ENCODE measurements at places on chromosomes 12 and 14.

DNA sequence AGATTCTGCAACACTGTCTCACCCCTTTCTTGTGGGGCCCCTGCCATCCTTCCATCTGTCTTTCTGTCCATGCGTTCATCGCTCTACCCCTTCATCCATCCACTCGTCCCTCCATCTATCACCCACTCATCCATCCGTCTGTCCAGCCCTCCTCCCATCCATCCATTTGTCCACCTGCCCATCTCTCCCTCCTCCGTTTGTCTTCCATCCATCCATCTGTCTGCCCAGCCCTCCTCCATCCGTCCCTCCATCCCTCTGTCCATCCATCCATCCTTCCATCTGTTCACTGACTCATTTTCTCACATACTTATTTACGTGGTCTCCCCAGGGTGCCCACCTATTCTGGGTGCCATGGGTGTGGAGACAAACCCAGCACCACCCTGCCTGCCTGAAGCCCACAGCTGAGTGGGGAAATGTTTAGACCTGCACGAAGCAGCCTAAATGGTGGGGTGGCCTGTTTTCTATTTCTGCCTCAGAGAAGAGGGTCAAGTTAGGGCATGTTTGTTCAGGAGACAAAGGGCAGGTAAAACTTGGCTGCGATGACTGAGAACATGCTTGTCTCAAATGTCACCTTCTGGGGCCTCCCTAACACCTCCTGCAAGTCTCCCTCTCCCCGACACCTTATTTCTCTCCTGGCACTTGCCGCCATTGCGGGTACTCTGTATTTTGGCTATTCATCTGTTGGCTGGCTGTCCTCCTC lies 2.8 kb upstream of the SLC25A47 start:
- no peak for DNase-seq

DNA sequence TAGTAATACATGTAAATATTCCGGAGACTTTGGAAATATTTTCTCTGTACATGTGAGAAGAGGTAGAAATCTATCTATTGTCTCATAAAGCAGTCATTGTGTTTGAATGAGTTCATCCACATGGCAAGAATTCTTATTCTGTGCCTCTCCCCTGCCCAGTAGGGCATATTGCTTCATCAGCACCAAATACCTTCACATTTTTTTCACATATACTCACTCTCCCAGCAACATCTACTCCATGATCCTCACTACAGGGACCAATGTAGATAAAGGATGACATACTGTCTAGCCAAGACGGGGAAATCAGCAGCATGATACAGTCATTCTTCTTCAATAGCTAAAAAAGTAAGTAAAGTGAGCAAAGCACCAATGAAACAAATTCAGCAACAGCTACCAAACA lies 1.3 kb upstream of the TAS2R14 start:
- no peak for DNase-seq

- no peak for DNase-seq
Measured at GRCh38 chr12:77099799-77100198, 34.4 kb upstream of the E2F7 start.

DNA sequence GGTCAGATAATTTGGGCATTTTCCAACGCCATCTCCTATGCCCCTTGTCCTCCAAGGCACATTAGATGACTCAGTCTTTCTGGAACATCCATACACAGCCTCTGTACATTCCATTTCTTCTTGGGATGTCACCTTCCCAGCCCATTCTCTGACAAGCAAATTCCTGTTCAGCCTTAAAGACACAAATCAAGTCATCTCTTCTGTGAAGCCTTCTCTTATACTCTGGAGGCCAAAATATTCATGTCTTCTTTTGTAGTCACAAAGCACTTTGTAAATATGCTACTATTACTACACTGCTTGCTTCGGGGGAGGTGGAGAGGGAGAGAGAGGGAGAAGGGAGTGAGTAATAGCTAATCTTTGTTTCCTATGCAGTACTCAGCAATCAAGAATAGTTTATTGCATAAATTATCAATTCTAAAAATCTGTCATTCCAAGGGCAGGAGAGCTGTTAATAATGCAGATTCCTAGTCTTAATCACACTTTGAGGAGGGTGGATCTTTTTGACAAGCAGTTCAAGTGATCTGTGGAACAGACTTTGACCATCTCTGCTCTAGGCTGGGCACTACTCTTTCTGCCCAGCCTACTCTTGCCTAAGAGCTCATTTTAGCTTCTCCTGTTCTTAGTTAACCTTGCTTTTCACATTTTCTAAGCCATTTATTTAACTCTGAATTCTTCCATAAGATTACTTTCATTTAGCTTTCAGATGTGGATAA lies 27.9 kb downstream of the KCNMB4 start:
- no peak for DNase-seq

DNA sequence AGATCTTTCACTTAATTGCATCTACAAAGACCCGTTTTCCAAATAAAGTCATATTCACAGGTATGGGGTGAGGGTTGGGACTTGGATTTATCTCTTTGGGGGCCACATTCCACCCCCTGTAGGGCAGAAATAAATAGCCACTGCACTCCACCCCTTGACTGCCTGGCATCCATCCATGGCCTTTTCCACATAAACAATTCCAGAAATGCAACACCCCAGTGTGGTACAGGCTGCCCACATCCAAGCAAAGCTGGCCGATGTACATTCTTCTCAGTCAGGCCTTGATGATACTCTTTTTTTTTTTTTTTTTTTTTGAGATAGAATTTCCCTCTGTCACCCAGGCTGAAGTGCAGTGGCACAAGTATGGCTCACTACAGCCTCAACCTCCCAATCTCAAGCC lies 12.9 kb downstream of the DGLUCY start:
- DNase-seq, result no peak

DNA sequence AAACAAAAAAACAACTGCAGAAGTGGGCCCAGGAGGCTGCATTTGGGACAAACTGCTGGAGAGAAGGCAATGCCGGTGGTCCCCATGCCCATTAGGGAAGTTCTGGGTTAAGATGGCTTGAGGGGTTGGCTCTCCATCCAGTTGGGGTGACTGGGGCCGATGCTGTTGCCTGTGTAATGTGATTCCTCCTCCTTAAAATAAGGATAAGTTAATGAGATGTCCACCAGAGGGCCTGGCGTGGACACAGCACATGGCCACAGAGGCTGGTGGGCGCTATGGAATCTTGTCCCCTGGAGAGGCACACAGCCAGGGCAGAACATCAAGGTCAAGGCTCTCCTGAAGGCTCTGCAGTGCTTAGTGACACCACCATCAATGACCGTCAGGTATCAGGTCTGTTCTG lies 1.0 kb upstream of the TESC start:
- DNase-seq, result no peak

DNA sequence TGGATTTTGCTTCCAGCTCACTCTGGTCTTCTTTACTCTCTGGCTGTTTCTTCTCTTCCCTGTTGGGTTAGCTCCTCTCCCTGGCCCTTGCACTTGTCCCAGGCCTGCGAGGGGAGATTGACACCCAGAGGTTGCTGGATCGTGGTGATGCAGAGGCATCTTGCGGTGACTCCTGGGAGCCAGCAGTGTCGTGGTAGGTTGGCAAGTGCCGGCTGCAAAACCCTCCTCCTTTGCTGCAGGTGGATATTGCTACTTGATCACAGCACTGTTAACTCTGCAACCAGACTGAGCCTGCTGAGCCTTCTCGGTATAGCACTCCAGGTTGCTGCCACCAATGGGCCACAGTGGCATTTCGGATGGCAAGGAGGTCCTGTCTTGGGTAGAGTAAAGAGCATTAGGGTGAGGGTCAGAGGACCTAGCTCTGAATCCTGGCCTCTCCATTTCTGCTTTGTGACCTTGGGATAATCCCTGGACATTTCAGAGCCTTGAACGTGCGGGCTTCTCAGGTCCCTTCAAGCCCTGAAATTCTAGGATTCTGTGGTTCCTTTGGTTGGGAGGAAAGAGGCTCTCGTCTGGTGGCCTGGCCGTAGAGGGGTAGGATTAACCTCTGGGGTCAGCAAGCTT lies 87.4 kb downstream of the TSPAN9 start:
- DNase-seq, result no peak

DNA sequence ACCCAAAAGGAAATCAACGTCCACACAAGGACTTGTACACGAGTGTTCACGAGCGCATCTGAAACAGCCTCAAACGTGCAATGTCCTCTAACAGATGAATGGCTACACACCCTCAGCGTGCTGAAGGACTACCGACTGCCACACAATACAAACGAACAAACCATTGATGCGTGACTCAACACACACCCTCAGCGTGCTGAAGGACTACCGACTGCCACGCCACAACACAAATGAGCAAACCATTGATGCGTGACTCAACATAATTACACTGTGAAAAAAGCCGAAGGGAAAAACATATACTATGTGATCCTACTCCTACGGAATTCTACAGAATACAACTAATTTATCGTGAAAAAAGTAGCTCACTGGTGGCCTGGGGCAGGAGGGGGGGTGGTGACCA lies 25.1 kb upstream of the BTBD6 start:
- no peak for DNase-seq

GRCh38 chr12:45914090-45914489 lies 76.3 kb downstream of the SCAF11 start:
- no peak for DNase-seq

GRCh38 chr12:101713930-101714329 lies 16.5 kb downstream of the CHPT1 start:
- DNase-seq, result no peak

GRCh38 chr12:116855744-116856470 lies 25.3 kb downstream of the HRK start:
- DNase-seq, result no peak

- no peak for DNase-seq
Measured at GRCh38 chr14:64717870-64718269, 13.6 kb downstream of the PLEKHG3 start.

GRCh38 chr12:10082117-10082874 lies 16.5 kb downstream of the CLEC1A start:
- DNase-seq, result no peak

GRCh38 chr14:101076451-101077198 lies 173.1 kb upstream of the RTL1 start:
- DNase-seq, result no peak

GRCh38 chr12:63085120-63085519 lies 65.9 kb downstream of the AVPR1A start:
- DNase-seq, result no peak

- no peak for DNase-seq
Measured at GRCh38 chr12:79936670-79937069, 1.8 kb upstream of the PPP1R12A start.

DNA sequence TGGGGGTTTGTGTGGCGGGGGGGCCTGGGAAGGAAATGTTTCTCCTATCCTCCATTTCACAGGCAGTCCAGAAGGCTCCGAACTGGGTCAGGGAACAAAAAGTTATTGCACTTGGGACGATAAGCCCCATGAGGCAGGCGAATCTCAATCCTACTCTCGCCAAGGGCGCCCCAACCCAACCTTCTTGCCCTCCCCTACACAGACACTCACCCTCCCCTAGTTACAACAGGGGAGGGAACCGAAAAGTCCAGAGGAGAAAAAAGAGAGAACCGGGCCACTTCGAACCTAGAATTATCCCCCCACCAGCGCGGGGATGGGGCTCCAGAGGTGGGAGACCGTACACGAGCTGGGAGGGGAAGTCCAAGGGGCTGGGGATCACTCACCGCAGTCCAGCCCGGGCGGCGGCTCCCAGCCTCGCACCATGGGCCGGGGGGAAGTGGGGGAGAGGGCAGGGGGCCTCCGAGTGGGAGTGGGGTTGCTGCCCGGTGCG lies 357 bp downstream of the HOMEZ start:
- DNase-seq, result no peak

DNA sequence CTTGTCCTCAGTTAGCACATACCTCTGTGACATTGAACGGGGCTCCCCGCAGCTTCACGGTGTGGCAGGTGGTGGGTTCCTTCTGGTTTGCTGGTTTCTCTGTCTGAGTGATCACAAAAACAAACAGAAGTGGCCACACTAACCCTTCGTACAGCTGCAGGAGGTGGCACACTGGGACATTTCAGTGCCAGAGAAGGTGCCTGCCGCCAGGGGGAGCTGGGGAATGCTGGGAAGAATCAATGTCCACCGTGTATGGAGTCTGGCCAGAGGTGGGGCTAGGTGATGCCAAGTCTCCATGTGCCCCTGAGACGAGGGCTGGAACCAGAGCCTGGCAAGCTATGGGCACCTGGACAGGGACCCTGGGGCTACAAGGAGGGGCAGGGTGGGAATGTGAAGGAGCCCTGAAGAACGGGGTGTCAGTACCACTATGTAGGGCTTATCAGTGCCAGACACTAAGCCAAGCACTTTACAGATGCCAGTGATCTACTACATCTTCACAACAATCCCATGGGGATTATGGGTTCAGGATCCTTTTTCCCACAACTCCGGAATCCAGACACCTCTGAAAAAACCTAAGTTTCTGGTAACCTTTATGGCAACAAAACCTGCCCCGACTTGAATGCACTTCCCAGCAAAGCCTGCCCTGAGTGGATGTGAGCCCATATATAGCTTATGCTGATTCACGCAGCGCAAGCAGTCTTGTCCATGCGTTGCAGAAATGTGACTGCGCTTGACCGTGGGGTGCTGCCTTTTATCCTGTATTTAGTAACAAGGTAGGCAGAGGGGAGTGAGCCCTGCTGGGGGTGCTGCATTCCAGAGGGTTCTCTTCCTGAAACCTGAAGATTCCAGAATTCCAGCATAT lies 10.8 kb downstream of the RBM19 start:
- no peak for DNase-seq

DNA sequence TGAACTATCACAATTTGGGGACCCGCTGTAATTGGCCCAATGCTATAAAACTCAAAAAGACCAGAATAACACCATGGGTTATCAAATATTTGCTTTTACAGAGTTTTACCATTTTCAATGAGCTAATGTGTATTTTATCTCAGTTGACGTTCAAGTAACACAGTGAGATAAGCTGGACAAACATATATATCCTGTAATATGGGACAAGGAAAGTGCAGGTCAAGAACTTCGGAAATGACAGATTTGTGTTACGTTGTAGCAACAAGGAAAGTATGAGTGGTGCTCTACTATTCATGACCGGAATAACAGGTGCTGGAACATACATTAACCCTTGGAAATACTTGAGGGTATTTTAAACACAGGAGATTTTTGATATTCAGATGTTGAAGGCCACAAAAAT lies 566.4 kb upstream of the FLRT2 start:
- no peak for DNase-seq

GRCh38 chr14:61690039-61690438 lies 5.3 kb upstream of the HIF1A start:
- DNase-seq, result no peak

DNA sequence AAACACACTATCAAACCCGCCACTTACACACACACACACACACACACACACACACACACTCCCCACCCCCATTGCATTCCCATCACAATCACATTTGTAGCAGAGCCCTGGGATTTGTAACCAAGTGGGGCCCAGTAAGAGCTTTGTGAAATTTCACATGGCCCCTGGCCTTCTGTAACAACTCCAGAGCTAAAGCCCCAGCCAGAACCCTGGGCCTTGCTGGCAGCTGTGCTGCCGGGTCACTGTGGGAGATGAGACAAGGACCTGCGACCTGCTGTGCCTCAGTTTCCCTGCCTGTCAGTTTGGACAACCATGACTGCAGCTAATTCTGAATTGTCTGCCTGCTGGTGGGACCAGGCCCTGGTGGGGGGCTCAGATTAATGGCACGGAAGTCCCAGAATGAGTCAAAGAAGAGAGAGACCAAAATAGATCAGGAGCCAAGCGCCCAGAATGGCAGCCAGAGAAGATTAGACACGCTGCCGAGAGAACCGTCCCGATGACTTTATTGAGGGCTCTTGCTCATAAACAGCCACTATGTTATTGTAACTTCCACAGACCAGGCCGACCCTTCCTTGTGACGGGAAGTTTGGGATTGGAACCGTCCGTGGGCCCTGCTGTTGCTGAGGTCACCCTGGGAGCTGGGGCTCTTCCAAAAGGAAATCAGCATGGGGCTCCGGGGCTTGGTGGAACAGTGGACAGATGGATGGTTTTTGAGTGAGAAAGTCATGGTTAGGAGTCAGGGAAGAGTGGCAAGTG lies 123.1 kb downstream of the ZFP36L1 start:
- DNase-seq, result no peak
